NCI-H510A (cell line): ENCODE measurements at places on chromosomes 12 and 14.

- no peak for DNase-seq
Observed at GRCh38 chr12:93376436-93377251, 1.1 kb upstream of the NUDT4 start.

DNA sequence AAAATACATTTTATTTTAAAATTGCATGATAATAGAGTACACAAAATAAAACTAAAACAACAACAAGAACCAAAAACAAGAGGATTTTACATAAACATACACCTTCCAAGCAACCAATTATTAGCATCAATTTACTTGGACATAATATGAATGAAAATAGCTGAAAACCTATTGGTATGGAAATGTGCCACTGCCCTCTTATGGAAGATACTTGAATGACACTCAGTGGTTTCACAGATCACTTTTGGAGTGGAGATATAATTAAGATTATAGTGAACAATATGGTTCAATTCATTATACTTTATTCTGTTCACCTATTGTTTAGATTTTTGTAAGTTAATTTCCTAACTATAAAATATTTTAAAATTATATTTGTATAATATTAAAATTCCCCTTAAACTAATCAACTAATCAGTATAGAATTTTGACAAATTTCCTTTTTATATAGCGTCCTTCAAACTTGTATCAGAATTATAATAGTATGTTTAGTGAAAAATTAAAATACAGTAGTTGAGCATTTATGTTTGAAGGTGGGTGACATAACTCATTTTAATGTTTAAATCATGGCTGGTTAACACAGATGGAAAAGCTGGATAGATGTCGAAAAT lies 70.1 kb downstream of the SLC6A15 start:
- DNase-seq, result no peak

DNA sequence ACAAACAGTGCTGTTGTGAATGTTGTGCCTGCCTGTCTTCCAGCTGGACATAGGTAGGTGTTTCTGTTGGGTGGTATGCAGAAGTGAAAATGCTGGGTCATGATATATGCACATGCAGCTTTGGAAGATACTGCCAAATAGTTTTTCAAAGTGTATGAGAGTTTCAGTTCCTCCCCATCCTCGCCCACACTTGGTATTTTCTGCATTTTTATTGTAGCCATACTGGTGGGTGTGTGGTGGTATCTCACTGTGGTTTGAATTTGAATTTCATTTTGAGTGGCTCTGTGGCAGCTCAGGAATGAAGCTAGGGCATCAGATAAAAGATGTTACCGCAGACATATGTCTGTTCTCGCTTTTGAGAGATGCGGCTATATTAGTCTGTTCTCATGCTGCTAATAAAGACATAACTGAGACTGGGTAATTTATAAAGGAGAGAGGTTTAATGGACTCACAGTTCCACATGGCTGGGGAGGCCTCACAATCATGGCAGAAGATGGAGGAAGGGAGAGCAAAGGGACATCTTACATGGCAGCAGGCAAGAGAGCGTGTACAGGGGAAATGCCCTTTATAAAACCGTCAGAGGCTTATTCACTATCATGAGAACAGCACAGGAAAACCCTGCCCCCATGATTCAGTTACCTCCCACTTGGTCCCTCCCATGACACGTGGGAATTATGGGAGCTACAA lies 183.1 kb downstream of the CAND1 start:
- no peak for DNase-seq

- DNase-seq, result no peak
Observed at GRCh38 chr12:91846466-91847055, 299.1 kb downstream of the BTG1 start.

DNA sequence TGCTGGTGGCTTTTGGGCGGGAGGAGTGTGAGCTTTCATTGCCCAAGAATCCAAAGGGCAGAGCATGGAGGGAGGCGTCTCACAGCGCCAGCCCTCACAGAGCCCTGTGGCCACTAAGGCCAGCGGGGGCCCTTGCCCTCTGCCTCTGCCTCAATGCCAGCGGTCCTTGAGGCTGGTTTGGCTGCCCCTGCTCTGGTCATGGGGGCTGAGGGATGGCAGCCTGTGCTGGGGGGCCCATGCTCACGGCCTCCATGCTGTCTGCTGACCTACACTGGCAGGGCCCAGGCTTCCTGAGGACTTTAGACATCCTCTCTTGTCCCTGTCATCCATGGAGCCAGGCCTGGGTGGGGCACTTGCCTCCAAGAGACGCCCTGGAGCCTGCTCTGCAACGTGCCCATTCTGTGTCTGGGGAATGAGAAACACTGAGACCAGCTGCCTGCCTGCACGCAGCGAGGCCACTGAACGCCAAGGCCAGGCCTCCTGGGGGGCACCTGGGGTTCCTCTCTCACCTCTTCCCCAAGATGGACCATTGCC lies 143.4 kb downstream of the KIF26A start:
- DNase-seq, result no peak

DNA sequence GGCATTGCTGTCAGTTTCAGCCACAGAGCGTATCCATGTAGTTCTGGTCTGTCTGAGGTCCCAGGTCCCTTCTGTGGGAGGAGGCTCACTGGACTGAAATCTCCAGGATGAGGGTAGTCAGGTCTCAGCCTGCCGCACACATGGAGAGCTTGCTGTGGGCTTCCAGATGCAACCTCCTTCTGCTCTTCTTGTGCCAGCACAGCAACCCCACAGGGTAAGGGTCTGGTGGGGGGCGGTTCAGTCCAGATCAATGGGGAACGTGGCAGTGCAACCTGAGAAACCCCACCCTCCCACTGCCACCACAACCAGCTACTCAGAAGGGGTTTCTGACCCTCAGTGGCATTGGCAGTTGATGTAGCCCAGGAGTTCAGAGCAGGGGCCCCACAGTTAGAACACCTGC lies 61.2 kb downstream of the BEGAIN start:
- DNase-seq, result no peak

DNA sequence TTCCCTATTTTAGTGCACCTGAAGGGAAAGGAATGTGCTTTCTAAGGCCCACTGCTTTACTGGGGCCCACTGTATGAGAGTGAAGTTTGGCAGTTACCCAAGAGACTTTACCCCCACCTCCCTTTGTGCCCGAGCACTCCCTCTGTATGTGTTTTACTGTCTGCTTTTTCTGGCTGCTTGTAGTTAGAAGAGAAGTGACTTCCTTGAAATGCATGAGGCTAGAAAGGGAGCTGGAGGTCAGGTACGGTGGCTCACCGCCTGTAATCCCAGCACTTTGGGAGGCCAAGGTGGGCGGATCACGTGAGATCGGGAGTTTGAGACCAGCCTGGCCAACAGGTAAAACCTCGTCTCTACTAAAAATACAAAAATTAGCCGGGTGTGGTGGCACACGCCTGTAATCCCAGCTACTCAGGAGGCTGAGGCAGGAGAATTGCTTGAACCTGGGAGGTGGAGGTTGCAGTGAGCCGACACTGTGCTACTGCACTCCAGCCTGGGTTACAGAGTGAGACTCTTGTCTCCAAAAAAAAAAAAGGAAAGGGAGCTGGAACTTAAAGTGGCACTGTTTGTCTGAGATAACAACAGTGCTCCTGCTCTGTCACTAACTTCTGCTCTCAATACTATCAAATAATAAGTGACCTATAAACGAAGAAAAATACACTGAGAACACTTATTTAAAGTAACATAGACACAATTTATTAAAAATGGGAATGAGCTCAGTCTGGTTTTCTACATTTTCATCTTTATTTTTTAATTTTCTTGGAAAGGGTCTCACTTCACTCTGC lies 5.8 kb downstream of the TRIP11 start:
- no peak for DNase-seq

DNA sequence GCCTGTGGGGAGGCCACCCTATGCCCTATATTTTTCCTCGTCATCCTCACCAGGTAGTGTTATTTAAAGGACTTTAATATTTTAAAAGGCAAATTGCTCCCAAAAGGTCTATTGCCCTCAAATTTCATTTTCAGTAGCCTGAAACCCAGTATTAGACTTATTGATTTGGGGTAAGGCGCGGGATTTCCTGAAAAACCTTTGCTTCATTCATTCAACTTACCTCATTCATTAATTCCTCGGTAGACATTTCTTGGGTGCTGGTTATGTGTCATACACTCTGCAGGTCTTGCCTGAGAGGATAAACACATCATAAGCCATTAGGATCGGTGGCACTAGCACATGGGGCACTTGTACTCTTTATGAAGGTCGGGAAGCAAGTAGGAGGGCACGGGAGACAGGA lies 99.2 kb downstream of the ARF6 start:
- no peak for DNase-seq

- DNase-seq, result no peak
Observed at GRCh38 chr12:57416039-57416996, 14.5 kb downstream of the R3HDM2 start.

DNA sequence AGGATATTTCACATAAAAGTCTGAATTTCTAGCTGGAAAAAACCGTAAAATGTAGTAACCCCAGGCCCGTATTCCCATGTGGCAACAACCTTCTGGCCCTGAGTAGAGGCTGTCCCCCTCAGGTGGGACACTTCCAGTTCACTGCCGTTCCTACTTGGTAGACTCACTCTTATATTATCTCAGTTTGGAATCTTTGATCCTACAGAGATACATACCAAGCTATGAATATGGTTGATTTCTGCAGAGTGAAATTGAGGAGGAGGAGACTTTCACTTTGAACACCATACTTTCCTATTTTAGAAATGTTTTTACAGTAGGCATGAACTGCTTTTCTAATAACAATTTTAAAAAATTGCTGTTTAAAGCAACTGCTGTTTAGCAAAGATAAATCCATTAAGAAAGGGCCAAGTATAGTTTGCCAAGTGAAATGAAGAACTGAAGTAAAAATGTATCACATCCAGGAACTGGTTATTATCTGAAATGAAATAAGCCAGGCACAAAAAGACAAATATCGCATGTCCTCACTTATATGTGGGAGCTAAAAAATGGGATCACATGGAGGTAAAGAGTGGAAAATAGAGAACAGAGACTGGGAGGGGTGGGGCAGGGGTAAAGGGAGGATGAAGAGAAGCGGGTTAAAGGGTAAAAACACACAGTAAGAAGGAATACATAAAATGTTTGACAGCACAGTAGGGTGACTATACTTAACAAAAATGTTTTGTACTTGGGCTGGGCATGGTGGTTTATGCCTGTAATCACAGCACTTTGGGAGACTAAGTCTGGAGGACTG lies 92.8 kb upstream of the METAP2 start:
- no peak for DNase-seq

GRCh38 chr12:27305673-27306456 lies 26.8 kb upstream of the BMAL2 start:
- no peak for DNase-seq

DNA sequence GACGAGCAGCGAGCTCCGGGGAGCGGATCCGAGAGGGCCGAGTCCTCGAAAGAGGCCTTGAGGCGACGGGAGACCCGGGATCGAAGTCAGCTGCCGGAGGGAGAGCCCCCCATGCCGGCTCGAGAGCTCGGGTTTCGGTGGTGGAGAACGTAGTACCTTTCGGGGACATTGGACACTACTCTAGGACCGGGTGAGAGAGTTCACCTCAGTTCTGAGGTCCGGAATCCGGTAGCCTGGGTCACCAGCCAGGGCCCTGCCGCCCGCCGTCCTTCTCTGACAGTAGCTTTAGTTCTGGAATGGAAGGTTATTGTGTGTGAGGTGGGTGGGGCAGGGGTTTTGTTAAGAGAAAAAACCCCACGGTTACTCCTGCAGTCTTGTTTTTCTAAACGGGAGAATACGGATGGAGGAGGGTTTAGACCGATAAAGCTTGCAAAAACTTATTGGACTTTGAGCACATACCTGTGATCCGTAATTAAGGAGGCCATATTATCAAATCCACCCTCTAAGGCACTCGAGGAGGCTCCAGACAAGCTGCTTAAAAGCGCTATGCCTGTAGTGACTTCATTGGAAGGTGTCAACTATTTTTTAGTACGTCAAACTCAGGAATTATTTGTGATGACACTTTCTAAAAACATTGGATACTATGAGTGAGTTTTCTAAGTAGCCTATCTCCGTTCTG lies 765 bp downstream of the SCYL2 start:
- no peak for DNase-seq

- no peak for DNase-seq
Observed at GRCh38 chr12:117967043-117967442, 1.7 kb downstream of the KSR2 start.

DNA sequence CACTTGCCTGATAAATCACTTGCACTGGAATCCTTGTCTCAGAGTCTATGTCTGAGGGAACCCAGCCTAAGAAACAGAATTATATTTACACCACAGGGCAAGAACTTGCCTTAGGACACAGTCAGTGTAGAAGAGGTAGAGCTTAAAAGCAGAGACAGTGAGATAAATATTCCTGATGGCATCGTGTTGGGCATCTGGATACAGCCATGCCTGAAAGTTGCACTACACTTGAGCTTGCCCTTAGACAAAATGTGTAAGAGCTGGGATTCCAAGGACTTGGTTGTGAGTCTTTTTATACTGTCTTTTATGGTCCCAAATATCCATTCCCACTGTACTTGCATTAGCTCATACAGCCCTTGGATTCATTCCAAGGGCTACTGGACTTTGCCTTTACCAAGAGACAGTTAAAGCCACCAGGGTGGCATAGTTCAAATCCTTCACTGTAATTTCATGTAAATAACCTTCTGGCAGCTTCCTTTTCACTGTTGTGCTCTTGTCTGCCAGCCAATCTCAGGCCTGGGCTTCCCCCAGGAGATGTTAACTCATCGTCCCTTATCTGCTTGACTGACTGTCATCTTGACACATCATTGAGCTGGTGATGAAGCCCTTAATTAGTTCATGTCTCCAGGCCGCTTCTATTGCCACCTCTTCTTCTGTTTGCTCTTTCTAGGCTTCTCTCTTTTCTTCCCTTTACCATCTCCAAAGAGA lies 577.9 kb upstream of the TBX3 start:
- DNase-seq, result no peak

DNA sequence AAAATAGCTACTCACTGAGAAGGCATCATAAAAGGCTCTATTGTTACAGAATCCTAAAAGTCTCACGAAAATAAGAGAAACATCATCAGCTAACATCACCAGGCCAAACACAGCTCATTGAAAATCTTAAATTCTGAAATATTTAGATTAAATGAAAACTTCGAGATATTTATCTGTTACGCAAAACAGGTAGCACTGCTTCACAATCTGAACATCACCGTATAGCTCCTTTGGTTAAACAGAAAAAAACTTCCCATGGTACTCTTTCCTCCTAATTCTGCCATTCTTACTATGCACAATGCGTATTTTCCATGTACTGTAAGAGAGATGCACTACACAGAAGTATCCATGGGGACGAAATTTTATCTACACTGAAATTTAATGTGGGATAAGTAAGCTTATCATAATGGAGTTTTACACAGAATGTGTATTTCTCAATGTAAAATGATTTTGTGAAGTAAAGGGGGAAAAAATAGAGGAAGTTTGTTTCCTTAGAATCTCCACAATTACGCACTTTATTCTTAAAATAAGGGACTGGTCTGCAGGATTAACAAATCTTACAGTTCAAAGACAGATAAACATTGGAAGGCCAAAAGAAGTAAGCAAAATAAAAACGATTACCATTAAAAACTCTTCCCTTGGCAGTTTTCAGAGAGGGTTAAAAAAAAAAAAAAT lies 1.9 kb downstream of the SGPP1 start:
- DNase-seq, result no peak
